Osteoblast (primary cell): ENCODE measurements at places on chromosomes 4 and X.
A peak's percentile ranks its signal among the peaks of the same experiment; 100 is the strongest.

DNA sequence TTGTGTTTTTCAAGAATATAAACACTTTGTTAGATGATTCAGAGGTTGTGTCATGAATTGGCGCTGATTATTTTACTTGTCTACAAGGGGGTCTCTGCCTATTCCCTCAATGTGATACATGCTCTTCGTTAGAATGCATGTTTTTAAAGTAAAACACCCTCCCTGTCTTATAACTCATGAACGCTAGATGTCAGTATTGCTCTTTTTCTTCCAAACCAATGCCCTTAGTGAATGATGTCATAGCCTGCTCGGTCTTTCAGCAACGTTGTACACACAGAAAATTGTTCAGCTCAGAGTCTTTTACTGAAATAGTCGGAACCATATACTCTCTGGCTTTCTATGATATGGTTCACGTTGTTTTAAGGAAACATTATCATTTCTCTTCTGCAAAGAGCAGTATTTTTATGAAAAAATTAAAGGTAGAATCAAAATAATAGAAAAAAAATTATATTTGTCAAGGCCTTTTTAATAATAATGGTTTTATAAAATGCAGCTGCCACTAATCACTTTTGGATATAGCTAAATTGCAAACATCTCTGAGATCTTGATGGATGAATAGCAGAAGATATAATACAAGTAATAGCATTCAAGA lies 292.9 kb downstream of the TLL1 start:
- peak; percentile 41 for DNase-seq

GRCh38 chr4:3775005-3775404 lies 8.8 kb downstream of the ADRA2C start:
- DNase-seq = no peak

GRCh38 chrX:108211301-108211700 lies 119.7 kb downstream of the ATG4A start:
- no peak for DNase-seq

DNA sequence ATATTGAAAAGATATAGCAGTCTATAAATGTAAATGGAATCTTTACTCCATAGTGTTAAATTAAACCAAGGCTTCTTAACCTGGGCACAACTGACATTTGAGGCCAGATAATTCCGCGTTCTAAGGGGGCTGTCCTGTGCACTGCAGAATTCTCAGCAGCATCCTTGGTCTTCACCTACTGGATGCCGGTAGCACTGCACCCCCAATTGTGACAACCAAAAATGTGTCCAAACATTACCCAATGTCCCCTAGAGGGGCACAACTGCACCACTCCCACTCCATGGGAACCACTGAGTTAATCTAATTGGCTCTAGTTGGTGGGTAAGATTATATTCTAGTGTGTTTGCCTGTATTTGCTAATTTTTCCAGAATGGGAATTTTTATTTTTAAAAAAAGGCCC lies 16.6 kb downstream of the AP1S2 start:
- DNase-seq = no peak

- DNase-seq = no peak
Measured at GRCh38 chrX:50877310-50877709, 33.2 kb upstream of the BMP15 start.

DNA sequence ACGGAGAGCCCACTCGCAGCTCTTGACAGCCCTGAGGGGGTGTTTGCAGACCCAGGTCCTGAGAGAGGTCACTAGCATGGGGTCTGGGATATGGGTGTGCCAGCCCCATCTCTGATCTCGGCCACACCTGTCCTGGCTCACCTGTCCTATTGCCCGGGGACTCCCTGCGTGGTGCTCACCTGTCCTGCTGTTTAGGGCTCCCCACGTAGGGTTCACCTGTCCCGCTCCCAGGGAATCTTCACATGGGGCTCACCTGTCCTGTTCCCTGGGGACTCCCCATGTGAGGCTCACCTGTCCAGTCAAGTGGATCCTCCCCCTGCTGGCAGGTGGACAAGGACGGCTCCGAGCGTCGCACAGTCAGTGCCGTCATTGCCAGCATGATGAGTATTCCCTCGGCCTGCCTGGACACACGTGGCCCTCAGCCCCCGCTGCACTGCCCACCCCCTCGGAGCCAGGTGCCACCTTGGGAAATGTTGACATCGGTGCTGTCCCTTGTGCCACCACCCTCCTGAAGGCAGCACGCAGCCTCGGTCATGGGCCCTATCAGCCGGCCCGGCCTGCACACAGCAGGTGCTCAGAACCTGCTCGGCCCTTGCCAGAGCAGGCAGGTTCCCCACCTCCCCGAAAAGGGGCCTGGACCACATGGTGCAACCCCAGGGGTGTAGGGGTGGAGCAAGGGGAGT lies 6.3 kb downstream of the SLC49A3 start:
- DNase-seq = no peak

GRCh38 chr4:186581421-186581820 lies 26.1 kb upstream of the MTNR1A start:
- DNase-seq = no peak

- DNase-seq = no peak
Measured at GRCh38 chrX:154732421-154733065, 18.3 kb downstream of the GAB3 start.

DNA sequence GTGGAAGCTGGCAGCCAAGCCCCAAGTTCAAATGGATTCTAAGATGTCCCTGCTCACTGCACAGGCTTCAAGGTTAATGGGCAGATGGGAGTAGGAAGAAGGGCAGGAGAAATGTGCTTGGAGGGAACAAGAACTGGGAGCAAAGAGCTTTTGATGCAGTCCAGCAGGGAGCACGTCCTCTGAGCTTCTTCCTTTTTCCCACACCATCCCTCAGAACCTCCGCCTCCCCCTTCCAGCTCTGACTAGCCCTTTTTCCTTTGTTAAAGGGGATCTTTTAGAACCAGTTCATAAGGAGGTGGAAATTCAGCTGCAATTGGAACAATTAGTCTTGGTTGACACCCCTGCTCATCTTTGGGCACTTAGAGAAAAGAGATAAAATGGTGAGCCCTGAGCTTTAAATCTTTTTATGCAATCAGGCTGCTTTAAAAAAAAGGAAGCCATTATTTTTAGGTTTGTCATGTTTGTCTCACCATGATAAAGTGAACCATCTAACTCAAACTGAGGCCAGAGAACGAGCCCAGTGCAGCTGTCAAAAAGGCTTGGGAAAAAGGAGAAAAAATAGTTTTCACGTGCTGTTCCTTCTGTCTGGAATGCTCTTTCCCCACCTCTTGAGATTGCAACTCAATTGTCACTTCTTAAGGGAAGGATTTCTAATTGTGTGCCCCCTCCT lies 135.8 kb upstream of the IL1RAPL2 start:
- DNase-seq = no peak

- no peak for DNase-seq
Measured at GRCh38 chrX:134551376-134552048, 91.5 kb downstream of the HPRT1 start.

GRCh38 chr4:48367016-48367415 lies 25.7 kb downstream of the SLAIN2 start:
- no peak for DNase-seq

DNA sequence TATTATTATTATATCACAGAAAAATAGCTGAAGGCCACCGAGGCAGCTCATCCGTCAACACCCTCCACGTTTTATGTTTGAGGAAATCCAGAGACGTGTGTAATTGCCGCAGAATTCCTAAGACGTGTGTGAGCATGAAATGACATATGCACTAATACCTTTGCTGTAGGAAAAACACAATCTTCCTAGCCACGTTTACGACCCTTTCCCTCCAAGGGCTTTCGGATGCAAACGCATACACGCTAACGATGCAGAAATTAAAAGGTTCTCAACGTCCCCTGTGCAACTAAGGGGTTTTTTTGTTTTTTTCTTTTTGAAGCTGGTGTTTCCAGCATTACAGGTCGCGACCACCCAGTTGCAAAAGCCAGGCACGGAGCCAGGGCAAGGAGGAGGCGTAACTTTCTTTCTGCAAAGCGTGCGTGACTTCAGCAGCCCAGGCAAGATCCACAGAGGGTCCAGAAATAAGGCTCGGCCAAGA lies 33.8 kb downstream of the CRLF2 start:
- DNase-seq = peak; percentile 69

- no peak for DNase-seq
Measured at GRCh38 chrX:81082649-81083048, 119.1 kb downstream of the HMGN5 start.

- peak; percentile 38 for DNase-seq
Measured at GRCh38 chr4:155809835-155810234, 51.0 kb downstream of the GUCY1B1 start.

- no peak for DNase-seq
Measured at GRCh38 chrX:6134255-6134654, 94.4 kb downstream of the NLGN4X start.

GRCh38 chr4:40986375-40986774 lies 228.0 kb downstream of the APBB2 start:
- no peak for DNase-seq

- DNase-seq = peak; percentile 75
Measured at GRCh38 chrX:1248331-1249061, 20.1 kb upstream of the CSF2RA start.

- no peak for DNase-seq
Measured at GRCh38 chr4:145686991-145687390, 7.0 kb downstream of the C4orf51 start.

DNA sequence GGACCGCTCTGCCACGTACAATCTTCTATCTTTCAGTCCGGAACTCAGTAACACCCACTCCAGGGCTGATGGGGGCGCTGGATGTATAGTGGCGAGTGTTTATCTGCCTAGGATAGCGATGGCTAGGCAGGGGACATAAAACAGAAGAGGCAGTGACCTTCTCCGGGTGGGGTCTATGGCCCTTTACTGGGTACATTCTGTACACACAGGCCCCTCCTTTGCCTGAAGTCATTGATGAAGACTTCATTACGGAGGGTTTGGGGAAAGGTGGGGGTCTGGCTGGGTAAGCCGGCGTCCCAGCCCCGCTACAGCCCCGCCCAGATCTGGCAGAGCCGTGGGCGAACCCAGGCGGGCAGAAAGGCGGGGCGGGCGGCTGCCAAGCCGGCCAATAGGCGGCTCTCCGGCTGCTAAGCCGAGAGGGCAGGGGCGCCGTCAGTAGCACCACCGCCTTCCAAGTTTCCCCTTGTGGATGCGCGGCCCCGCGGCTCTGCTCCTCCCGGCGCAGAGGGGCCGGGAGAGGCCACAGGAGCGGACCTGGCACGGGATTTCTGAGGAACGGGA lies at the start of gene CHST7:
Gene CHST7 (plus strand): TSS at position 435 of the 561 bp plus-strand sequence. CDS start 167 bp downstream, outside the sequence.
- DNase-seq = peak; percentile 89

DNA sequence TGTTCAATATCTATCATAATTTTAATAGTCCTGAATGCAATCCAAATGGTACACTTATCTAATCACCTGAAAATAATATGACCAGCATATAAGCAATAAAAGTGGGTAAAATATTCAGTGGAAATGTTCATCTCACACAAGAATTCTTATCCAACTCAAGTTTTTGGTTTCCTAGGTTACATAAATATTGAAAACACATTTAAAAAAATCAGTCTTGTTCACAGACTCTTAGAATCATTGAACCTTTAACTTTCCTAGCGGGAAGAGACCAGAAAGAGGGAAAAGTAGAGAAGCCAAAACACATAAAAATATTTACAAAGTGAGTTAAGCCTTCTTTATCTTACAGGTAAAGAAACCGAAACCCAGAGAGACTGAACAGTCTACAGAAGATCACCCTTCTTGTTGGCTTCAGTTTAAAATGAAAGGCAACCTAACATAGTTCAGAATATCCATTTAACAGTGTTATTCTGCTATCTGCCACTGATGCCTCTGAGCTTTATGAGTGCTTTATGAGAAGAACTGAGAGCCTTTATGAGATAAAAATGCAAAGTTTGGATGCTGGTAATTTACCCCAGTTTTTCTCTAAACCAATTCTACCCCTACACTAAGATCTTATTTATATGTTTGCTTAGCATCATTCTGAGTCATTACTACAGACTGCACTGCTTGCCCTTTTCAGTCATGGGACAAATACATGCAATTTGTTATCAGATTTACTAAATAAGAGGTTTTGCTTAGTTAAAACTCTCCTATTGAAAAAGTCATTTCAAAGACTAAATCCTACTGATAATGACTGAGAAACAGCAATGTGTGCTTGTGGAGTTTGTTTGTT lies 453.3 kb upstream of the INTU start:
- DNase-seq = no peak

DNA sequence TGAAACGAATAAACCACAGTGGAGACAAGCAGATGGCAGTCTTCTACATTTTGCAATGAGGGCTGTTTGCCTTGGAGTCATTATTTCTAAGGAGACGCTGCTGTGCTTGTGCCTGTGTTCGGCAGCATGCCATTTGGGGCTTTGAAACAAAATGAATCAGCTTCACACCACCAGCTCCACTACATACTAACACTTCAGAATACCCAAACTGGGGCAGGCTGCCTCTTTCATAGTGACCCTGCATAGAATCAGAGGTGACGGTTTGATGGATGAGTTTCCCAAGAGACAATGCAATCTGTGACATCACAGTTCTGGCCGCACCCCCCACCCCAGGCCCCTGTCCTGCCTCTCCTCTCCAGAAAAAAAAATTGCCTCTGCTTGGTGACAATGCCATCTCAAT lies 57.1 kb upstream of the MID1 start:
- no peak for DNase-seq

DNA sequence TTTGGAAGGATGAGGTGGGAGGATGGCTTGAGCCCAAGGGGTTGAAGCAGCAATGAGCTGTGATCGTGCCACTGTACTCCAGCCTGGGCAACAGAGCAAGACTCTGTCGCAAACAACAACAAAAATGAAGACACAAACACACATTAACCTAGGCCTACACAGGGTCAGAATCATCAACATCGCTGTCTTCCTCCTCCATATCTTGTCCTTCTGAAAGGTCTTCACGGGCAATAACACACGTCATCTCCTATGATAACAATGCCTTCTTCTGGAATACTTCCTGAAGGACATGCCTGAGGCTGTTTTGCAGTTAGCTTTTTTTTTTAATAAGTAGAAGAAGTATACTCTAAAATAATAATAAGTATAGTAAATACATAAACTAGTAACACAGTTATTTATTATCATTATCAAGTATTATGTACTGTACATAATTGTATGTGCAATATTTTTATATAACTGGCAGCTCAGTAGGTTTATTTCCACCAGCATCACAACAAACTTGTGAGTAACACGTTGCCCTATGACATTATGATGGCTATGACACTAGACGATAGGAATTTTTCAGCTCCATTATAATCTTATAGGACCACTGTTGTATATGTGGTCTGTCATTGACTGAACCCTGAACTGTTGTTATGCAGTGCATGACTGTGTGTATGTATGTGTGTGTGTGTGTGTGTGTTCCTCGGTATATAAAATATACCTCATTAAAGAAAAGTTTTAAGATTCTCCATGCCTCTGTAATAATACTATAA lies 69.2 kb upstream of the MAML3 start:
- no peak for DNase-seq

GRCh38 chrX:49155243-49155899 lies 7.2 kb upstream of the MAGIX start:
- DNase-seq = peak; percentile 88

GRCh38 chrX:31093639-31093975 lies 21.8 kb upstream of the FTHL17 start:
- DNase-seq = no peak

GRCh38 chrX:151695583-151696340 lies 504 bp downstream of the PRRG3 start:
- no peak for DNase-seq

DNA sequence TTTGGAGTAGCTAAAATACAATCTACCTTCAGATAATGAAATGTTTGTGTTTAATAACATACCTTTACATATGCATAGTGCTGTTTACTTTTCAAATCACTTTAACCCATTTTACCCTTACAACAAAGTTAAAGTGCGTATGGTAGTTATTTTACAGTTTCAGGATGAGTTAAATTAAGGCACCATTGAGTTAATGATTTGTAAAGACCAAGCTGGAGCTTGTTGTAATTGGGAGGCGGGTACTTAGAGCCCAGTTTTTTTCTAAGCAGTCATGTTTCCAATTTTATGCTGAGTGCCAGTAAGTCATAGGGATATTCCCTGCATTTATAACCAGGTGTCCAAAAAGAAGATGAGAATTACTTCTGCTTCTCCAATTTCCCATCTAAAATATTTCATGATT lies 84.2 kb upstream of the NRK start:
- no peak for DNase-seq
